Left ventricle myocardium inferior (tissue), 1 donor: ENCODE measurements at places on chromosomes 13 and 19. TPM values are rescaled to one million over a fixed set of nuclear protein-coding genes. Genes with fewer than 3 reads are reported as not detected.

DNA sequence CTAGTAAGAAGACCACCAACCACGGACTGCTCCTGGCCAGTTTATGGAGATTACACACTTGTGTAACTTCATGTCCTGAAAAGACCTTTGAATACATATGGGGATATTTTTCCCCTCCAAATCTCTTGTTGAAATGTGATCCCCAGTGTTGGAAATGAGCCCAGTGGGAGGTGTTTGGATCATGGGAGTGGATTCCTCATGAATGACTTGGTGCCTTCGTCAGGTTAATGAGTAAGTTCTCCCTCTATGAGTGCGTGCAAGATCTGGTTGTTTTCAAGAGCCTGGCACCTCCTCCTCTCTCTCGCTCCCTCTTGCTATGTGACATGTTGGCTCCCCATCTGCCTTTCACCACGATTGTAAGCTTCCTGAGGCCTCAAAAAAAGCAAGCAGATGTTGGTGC, 769.0 kb upstream of the SLITRK1 start:
- no peak for DNase-seq

DNA sequence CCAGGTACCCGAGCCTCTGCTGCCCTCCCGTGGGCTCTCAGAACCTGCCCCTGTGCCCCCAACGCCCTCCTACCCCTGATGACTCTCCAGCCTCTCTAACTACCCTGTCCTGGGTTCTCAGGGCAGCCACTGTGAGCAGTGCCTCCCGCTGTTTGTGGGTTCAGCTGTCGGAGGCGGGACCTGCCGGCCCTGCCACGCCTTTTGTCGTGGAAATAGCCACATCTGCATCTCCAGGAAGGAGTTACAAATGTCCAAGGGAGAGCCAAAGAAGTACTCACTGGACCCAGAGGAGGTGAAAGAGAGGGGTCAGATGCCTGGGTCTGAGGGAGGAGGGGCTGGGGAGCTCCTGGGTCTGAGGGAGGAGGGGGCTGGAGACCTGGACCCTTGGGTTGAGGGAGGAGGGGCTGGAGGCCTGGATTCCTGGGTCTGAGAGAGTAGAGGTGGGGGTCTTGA, 20.0 kb downstream of the CNFN start:
- DNase-seq: no peak

DNA sequence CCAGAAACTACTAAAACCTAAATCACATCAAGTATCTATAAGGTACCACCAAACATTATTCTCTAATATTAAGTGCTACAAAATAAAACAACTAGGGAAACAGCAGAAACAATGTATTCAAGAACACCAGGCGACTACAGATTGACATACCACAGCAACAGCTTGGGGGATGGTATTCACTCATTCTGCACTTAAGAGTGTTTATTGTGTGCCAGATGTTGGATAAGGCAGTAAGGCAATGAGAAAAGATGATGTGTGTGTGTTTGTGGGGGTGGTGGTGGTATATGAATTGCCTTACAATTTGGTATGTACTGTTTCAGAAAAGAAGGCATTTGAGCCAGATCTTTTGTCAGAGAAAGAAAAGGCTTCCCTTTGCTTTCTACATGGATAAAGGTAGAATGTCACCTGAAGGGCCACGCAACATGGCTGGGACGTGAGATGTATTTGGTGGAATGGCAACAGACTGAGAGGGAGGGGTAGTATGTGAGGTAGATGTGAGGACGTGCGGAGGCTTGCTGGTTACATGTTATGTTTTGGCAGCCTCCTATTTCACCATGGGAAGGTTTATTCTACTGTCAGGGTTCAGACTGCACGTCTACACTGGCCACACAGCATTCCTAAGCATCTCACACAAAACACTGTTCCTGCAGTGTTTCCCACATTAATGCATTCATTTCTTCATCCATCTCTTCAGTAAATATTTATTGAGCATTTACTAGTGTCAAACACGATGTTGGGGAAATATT, 300.7 kb downstream of the KLF12 start:
- no peak for DNase-seq

DNA sequence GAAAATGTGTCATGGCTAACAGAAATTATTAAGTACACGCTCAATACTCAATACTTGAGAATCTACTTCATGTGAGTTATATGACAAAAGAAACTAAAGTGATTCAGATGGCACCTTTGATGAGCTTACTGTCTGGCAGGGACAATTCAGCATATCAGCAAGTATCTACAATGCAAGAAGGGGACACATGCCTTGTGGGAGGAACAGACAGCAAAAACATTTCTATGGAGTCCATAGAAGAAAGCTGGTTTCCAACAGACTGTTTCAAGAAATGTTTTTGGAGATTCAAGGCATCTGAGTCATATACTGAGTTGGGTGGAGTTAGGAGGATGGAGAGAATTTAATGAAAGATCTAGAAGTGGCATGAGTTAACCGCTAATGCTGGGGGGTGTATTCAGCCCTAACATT, 54.7 kb downstream of the MBNL2 start:
- DNase-seq: no peak

DNA sequence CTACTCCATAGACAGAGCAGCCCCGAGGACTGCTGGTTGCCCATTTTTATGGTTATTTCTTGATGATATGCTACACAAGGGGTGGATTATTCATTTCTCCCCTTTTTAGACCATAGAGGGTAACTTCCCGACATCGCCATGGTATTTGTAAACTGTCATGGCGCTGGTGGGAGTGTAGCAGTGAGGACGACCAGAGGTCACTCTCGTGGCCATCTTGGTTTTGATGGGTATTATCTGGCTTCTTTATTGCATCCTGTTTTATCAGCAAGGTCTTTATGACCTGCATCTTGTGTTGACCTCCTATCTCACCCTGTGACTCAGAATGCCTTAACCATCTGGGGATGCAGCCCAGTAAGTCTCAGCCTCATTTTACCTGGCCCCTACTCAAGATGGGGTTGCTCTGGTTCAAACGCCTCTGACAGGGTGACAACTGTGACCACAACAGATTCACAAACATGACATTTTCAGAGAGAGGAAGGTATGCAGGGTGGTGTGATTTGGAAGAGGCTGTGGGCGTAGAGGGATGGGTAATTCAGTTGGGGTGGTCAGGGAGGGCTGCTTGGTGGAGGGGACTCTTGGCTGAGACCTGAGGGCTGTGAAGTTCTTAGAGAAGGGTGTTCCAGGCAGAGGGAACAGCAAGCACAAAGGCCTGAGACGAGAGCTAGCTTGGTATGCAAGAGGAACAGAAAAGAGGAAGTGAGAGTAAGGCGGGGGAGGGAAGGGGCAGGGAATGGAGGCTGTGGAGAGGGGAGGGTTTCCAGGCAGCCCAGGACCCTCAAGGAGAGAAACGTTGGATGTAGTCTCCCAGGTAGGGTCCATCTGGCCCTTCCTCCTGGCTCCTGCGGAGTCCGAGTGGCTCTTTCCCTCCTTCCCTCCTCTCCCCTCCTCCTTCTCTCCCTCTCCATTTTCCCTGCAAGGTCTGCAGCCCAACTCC, 23.5 kb downstream of the FAM187B start:
- no peak for DNase-seq

- DNase-seq: no peak
Observed at GRCh38 chr13:109976206-109976997, 190.0 kb upstream of the IRS2 start.

- DNase-seq: no peak
Observed at GRCh38 chr13:109913936-109914510, 127.6 kb upstream of the IRS2 start.

- DNase-seq: no peak
Observed at GRCh38 chr19:14611051-14611450, 28.2 kb downstream of the CLEC17A start.

DNA sequence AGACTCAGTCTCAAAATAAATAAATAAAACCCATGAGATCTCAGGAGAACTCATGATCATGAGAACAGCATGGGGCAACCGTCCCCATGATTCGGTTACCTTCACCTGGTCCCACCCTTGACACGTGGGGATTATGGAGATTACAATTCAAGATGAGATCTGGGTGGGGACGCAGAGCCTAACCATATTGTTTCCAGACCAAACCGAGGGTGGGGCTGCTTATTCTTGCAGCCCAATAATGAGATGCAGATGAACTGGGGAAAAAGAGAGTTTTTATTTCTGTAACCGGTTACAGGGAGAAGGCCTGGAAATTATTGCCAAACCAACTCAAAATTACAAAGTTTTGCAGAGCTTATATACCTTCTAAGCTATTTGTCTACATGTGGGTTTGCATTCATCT, 12.8 kb downstream of the TRAPPC2B start:
- no peak for DNase-seq

The KLK5 gene
- not detected for total RNA-seq

The FNDC3A gene
- 18.9 TPM for total RNA-seq

The PLK5 gene
- total RNA-seq: not detected

The ZNF433 gene
- total RNA-seq: 3.4 TPM

The FCHO1 gene
- 0.71 TPM for total RNA-seq
